ENCODE measurements at places on chromosomes 2 and 18.
A peak's percentile ranks its signal among the peaks of the same experiment; 100 is the strongest.

DNA sequence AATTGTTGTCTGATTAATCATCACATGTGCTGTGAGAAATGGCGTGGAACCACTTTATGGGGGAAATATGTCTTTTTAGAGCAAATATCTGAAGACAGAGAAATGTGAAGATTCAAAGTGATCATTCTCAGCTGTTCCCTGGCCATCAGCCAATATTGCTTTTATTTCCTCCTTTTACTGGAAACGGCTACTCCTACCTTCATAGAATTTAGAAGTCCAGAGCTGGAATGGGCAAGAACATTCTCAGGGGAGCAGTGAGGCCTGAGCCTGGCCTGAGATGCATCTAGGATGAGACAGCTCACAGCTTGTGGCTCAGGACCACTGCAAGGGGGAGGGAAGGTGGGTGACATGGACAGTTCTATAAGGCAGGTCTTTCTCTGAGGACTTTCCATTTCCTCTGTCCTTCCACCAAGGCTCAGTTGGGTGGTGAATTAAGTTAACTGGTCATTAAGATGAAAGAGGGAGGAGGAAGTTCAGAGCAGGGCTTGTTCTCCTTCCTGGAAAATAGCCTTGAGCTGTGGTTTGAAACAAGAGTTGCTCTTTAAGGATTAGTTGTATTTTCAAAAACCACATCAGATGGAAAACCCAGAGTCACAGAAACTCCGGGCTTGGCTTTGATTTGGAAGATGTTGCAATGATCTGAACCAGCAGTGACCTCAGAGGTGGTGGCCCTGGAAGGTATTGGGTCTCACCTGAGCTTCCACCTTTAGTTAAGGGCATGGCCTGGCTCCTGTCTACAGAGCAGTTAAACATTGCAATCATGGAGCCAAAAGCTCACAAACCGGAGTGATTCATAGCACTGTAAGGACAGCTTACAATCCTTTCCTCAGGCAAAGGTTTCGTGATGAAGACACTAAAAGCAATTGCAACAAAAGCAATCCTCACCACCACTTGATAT lies 144.3 kb downstream of the VAPA start:
- no peak for DNase-seq

GRCh38 chr2:15400240-15400826 lies 160.8 kb downstream of the NBAS start:
- no peak for DNase-seq

- no peak for DNase-seq
Measured at GRCh38 chr2:163341426-163341825, 394.4 kb downstream of the FIGN start.

DNA sequence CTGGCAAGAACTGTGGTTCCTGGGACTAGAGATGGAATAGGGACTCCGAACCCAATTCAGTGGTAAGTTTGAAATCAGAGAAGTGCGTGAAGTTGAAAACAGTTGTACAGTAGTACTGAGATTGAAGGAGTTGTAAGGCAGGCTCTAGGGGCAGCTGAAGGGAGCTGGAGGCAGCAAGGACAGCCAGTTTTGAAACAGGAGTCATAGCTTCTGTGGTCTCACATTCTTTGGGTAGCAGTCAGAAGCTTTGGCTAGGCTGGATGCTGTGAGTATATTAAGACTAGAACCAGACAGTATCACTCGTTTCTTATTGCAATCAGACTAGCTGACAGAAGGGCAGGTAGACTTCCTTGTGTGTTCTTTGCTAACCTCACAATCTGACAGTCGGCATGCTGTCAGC lies 64.5 kb upstream of the ADAM23 start:
- DNase-seq: no peak

- DNase-seq: no peak
Measured at GRCh38 chr18:32037616-32038015, 19.0 kb downstream of the RNF125 start.

DNA sequence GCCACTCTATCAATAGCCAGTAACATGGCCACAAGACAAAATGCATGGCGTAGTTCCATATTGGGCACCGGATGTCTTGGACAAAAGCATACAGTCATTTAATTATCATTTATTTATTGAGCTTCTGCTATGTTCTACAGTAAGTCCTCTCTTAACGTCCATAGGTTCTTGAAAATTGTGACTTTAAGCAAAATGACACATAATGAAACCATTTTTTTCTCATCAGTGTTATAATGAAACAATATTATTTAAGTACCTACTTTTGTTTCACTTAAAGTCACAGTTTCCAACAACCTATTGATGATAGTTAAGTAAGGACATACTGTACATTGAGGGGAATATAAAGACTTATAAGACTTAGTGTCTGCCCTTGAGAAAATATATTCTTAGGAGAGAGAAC lies 84.9 kb downstream of the XRCC5 start:
- DNase-seq: no peak

GRCh38 chr18:51164761-51165281 lies 32.7 kb downstream of the MEX3C start:
- DNase-seq: no peak

DNA sequence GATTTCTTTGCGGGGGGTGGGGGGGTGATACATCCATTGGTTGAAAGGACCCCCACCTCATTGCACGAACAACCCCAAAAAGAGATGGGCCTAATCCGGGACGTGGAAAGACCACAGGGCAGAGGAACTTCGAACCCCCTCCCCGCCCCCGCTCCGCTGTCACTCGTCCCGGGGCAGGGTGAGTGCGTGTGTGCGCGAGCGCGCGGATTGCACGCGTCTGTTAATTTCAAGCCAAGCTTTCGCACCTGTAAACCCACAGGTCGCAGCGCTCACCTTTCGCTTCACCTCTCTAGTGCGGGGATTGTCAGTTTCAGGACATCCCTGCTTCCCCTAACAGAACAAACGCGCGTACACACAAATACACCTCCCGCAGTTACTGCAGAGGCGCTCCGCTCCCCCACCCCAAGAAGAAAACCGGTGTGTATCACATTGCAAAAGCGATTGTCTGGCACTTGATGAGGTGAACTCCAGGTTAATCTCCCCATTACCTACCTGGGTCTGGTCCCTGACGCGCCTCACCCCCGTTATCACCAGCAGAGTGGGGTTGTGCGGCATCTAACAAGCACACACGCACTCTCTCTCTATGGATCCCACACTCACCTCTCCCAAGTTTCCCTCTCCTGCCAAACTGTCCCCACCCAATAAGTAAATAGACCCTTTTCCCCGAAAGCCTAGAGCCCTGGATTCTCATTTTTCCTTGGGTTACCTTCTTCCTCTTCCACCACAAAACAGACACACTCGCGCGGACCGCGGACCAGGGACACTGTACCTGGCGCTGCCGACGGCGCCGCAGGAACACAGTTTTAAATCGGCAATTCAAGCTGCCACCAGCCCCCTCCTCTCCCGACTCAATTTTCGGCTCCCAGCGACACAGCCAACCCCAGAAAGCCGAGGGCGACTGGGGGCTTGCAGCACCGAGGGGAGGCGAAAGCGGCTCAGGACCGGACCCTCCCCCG lies 1.0 kb downstream of the CYP26B1 start:
- DNase-seq: no peak

DNA sequence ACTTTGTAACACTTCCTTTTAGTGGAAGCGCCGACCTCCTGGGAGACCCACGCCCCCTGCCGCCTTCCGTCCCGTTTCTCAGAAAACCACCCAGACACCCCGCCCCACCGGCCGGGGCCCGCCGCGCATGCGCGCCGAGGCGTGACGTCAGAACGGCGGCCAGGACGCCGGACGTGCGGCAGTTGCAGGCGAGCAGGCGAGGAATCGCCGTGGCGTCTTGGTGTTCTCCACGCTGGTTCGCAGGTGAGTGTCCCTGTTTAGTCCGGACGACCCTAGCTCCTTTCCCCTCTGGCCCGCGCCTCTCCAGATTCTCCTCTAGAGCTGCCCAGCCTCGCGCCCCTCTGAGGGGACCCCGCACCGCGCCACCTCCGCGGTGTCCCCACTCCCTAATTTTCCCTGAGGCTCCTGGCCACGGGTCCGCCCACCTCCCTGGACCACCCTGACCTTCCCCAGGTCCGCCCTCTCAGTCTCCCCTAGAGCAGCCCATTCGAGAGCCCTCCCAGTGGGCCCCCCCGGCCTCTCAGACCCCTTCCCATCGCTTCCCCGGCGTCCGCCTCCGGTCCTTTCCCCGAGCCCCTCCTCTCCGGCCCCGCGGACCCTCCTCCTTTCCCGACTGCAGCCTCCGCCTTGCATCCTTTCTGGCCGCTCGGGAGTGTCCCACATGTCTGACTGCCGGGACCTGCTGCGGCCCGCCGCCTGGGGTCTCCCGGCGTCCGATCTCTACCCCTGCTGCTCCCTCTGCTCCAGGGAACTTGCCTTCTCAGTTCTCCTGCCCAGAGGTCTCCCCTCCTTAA lies at the start of gene PLEKHB2:
Gene PLEKHB2 (plus strand): TSS at position 181 of the 794 bp plus-strand sequence. CDS start 15,606 bp downstream, outside the sequence.
- DNase-seq: peak; percentile 94

DNA sequence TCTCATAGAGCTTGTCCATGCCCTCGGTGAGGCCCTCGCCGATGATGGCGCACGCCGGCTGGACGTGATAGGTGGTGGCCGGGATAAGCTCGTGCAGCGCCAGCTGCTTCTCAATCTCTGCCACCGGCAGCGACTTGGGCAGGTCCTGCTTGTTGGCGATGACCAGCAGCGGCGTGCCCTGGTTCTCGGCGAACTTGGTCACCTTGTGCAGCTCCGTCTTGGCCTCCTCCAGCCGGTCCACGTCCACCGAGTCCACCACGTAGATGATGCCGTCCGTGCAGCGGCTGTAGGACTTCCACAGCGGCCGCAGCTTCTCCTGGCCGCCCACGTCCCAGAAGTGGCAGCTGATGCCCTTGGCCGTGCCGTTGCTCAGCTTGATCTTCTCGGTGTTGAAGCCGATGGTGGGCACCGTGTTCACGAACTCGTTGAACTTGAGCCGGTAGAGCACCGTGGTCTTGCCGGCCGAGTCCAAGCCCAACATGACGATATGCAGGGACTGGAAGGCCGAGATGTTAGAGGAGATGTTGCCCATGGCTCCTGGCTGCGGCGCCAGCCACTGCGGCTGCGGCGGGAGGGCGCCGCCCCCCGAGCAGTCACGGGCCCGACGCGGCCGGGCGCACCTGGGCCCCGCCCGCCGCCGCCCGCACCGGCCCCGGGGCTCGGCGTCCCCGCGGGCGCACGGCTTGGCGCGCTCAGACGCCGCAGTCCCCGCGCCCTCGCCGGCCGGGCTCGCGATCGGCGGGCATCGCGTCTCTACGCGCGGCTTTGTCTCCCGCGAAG lies 636 bp downstream of the ARL4C start:
- DNase-seq: peak; percentile 63

GRCh38 chr2:88826399-88826798 lies 134.9 kb downstream of the RPIA start:
- no peak for DNase-seq

GRCh38 chr2:174766271-174766670 lies 2.0 kb upstream of the CHRNA1 start:
- DNase-seq: no peak

DNA sequence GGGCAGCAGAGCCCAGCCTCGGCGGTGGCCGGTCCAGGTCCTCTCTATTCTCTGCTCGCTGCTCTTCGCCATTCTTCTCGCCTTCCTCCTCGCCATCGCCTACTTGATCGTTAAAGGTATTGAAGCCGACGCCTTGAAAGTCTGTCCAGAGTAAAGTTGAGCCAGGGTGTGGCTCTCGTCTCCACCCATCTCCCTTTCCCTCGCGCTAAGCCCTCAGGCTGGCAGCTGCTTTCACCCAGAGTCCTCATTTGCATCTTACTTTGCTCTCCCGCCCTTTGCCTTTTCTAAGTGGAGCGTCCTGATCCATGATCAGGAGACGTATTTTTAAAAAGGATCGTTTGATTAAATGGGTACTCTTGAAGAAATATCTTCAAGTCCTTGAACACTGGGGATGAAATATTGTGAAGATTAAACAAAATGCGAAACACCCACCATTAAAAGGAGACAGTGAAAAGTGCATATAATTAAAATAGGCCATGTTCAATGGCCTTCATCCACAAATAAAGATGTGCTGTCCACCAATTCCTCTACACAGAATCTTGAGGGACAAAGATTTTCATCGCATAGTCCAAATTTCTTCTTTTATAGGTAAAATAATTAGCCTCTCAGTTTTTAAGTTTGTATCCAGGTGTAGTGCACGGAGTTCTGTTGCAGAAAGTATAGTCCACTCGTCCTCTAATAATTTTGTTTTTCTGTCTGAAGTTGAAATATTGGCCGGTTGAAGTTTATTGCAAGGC lies 657 bp downstream of the ARL6IP6 start:
- DNase-seq: peak; percentile 26

- DNase-seq: no peak
Measured at GRCh38 chr2:222450021-222450420, 25.7 kb downstream of the SGPP2 start.

DNA sequence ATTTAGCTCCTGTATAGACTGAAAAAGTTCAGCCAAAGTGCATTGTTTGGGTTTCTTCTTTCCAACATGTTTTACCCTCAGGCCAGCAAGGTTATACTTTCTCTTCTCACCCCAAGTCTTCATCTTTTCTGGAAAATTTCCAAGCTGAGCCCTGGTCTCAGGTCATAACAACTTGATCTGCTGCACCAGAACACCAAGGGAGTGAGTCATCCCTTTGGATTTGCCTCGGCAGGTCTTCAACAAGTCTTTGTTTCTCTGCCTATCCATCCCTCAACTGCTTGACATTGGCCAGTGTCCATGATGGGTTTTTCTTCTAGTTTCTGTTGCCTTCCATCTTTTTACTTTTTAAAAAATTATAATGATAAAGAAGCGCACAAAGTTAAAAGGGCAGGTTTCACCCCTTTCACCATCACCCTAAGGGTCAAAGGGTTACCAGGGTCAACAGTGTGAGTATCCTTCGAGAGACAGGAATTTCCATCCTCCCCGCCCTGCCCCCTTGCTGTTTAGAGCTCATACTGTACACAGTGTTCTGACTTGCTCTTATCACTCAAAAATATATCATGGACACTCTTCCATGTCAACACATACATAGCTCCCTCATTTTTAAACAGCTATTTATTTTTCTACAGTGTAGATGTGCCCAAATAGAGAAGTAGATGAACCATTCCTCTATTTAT lies 5.7 kb upstream of the SPATS2L start:
- no peak for DNase-seq

DNA sequence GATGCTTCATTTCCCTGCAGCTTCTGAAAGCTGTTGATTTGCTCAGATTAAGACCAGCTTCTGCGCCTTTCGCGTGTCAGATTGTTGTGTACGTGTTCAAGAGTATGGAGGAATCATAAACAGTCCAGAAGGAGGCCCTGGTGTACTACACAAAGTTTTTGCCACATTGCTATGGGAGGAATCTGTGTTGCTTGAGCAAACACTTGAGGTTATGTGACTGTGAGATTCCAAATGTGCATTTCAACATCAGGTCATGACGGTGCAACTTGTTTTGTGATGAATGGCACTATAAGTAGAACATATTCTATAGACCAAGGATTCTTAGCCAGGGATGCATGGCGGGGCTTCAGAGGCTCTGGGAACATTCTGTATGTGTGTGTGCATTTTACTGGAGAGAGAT lies 35.0 kb downstream of the SRSF7 start:
- no peak for DNase-seq

DNA sequence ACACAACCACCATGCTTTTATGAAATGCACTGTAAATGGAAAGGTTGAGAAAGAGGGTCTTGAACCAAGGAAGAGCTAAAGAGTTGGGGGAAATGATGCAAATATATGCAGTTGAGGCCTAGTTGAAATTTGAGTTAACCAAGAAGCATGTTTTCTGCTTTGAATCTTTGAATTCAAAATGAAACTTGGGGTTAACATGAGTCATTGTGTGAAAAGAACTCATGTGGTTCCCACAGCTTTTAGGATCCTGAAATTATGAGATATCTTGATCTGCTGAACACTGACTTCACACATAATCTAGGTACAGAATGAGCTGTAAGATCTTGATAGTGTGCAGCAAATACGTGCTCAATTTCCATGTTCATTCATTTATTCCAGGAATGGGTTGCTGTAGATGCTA lies 422.9 kb upstream of the TRIB2 start:
- no peak for DNase-seq

GRCh38 chr2:34851804-34852203 lies 1252.7 kb upstream of the FAM98A start:
- no peak for DNase-seq

- no peak for DNase-seq
Measured at GRCh38 chr2:228469721-228470120, 288.2 kb upstream of the SPHKAP start.

Data from CD4-positive, alpha-beta T cell treated with Interleukin-17A for 1 hour (primary cell).